ENCODE measurements at places on chromosomes 5 and 9.

DNA sequence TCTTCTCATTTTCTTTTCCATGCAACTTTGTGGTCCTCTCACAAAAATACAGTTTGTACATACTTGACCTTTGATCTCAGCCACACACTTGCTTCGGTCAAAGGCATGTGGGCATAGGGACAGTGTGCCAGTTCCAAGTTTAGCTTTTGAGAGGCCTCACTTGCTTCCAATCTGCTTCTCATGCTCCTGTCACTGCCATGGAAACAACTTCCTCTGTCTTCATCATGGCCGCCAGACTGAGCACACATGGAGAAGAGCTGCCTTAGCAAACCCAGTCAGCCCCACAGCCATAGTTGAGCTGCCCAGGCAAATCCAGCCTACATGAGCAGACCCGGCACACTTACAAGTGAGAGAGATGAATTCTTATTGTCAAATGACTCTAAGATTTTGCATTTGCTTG is 138.2 kb upstream of the TUSC1 start:
- no peak for DNase-seq

GRCh38 chr9:123678038-123678877 is 251.7 kb downstream of the DENND1A start:
- no peak for DNase-seq

- DNase-seq, result no peak
These were observed 21.5 kb downstream of the HRH2 start for GRCh38 chr5:175679411-175679810.

DNA sequence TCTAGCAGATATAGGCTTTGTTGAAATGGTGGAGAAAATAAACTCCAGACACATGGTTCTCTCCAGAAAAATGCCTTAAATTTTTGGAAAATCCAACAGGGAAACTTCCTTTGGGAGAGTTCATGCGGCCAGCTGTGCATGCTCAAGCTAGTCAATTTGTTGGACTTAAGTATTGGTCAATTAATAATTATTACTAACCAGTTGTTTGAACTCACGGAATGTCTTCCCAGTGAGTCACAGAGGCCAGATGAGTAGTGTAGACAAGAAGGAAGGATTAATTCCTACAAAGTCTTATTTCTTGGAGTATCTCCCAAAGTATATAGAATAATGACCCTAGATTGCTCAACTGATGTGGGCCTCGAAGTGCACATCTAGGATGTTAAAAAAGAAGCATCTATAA is 103.6 kb downstream of the MACIR start:
- no peak for DNase-seq

DNA sequence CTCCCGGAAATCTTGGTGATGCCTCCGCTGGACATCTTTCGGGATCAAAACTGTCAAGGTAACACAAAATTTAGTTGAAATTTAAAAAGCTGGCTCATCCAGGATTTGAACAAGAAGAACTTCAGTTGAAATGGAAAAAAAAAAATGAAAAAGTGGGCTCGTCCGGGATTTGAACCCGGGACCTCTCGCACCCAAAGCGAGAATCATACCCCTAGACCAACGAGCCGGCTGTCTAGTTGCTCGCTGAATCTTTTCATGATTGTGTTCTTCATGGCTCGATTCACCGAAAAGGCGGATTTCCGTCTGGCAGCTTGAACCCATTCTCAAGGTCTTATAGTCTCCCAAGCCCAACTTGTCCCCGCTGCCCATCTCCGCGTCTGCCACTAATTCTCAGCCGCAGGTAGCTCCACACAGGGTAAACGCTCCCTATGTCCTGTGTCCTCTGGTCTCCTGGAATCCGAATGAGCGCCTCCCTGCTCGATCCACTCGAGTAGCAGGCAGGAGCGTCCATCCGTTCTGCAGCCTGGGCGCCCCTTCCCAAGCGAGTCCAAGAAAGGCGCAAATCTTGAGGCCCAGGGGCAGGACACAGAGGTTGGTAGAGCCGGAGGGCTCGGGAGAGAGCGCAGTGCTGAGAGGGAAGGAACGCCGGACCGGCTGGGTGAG is 16.2 kb downstream of the TRIM7 start:
- peak; percentile 88 for DNase-seq

Data from CD4-positive, alpha-beta T cell treated with Interleukin-4 for 1 hour (primary cell).